Foreskin melanocyte (primary cell): ENCODE measurements at places on chromosomes 1 and 21.

GRCh38 chr1:39243302-39243701 is 38.8 kb downstream of the MACF1 start:
- no peak for DNase-seq

GRCh38 chr1:226268421-226269124 is 40.4 kb downstream of the LIN9 start:
- DNase-seq = peak; percentile 66

GRCh38 chr1:203624341-203624712 is 2.3 kb upstream of the ATP2B4 start:
- no peak for DNase-seq

- no peak for DNase-seq
Measured at GRCh38 chr1:38061883-38062328, 15.3 kb upstream of the POU3F1 start.

GRCh38 chr1:225873281-225873850 is 8.8 kb downstream of the TMEM63A start:
- no peak for DNase-seq

DNA sequence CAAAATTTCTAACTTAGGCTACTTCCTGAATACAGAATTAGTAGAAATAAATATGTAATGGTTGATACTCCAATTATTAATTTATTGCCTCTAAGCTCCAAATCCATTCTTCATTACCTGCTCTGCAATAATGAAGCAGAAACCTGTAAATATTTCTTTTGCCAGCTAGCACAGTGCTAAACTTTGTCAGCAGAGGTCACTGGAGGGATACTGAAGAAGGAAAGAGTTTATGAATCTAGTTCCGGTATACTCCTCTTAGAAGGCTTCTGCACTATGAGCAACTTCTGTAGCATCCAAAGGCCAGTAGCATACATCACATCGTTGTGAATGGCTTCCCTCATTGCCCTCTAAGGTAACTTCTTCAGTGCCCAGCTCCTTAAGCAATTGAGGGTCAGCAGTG is 81.0 kb upstream of the LHX8 start:
- no peak for DNase-seq
